ENCODE measurements at places on chromosomes 1 and 21.
A peak's percentile ranks its signal among the peaks of the same experiment; 100 is the strongest.

- ATAC-seq = no peak
These were observed 2.7 kb downstream of the PDE9A start for GRCh38 chr21:42655796-42656770.

GRCh38 chr21:29207201-29207600 is 76.8 kb downstream of the MAP3K7CL start:
- ATAC-seq = no peak

DNA sequence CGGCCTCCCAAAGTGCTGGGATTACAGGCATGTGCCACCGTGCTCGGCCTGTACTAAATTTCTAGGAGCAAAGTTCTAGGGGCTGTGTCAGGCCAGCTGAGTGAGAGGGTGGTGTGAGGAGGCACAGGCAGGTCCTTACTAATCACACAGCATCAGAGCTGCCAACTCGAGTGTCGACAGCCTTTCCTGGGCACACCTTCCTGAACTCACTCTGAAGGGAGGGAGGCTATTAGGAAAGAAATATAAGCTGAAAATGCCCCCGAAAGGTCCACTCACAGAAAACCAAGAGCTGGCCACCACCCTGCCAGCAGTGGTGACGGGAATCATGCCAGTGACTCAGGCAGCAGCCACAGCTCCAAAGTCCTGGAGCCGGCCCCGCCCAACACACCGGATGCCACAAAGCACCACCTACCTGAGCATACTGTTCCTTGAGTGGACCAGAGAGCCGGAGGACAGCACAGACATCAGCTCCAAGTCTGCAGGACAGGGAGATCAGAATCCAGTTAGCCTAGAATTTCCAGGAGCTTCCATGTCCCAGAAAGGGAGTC is 4.5 kb downstream of the PMVK start:
- ATAC-seq = peak; percentile 58

- ATAC-seq = peak; percentile 23
These were observed 49.4 kb upstream of the KIAA1614 start for GRCh38 chr1:180863158-180863775.

DNA sequence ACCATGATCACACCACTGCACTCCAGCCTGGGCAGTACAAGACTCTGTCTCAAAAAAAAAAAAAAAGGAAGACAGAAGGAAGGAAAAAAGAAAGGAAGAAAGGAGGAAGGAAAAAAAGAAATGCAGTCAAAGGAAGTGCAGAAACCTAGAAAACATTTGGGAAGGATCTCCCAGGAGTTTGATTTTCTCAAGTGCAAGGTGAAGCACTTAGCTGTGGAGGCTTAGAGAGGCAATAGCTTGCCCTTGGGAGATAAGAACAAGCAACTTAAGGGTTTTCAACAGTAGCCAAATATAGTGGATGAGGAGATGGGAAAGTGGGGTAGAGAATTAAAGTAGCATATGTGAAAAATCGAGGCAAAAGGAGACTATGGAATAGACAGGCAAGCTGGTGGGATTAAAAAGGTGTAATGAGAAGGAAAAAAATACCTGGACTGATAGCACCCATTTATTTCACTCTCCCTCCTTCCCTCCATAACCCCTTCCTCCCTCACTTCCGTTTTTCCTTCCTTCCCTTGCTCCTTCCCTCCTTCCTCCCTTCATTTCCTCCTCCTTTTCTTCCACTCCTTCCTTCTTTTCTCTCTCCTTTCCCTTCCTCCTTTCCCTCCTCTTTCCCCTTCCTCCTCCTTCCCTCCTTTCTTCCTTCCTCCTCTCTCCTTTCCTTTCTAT is 6.8 kb upstream of the FAM89A start:
- no peak for ATAC-seq

DNA sequence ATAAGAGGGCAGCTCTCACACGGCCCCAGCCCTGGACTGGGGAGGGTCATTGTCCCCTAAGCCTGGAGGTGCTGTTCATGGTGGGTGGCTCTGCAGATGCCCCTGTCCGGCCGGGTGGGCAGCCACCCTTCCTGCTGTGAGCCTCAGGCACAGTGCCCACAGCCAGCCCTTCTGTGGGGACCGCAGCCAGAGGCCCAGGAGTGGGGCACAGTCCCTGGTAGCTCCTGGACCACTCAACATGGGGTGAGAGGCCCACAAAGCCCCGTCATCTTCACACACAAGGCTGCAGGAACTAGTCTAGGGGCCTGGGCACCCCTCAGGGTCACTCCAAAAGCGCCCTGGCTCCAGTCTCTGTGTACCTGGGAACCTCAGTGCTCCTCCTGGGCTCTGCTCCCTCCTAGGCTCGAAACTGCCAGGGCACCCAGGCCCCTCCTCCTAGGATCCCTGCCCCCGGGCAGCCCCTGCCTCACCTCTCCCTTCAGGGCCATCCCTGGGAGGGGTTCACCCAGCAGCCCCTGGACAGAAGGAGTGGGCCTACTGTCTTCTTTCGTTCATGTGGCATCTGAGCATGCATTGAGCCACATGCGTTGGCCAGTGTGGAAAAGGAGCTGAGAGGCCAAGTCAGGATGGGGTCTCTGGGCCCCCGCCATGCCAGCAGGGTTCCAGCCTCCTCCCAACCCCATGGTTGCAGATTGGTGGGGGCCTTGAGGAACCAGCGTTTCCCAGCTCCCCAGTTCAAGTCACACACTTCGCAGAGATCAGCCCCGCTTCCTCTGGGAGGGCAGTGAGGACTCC is 43.0 kb downstream of the WNT9A start:
- ATAC-seq = no peak

DNA sequence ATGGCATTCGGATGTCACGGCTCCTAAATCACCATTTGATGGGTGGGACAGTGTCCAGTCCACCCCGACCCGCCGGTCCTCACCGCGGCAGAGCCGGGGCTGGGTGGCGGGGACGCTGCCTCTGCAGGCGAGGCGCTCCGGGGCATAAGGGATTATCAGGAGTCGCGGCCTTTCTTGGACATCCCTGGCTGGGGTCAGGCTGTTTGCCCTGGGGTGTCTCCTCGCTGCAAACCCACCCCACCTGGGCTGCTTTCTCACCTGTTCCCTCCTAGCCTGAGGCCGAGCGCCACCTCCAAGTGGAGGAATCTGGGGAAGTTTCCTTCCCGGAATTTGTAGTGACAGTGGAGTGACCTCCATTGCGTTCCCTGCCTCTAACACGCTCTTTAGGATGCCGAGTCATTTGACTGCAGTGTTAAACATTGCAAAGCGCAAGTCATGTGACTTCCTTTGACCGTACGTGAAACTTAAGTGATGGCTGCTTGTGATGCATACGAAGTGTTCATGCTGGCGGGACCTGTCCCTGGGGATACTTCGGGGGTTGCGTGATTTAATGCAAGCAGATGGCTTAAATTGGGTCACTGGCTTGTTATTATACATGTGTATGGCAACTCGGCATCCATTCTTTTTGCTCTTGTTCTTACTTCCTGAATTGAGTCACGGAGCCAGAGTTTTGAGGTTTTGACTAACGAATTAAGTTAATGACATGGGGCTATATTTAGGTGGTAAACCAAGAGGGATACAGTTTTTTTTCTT is 536 bp downstream of the LGALS8 start:
- peak; percentile 81 for ATAC-seq

- no peak for ATAC-seq
These were observed 34.6 kb downstream of the OLFML2B start for GRCh38 chr1:161989108-161989507.

DNA sequence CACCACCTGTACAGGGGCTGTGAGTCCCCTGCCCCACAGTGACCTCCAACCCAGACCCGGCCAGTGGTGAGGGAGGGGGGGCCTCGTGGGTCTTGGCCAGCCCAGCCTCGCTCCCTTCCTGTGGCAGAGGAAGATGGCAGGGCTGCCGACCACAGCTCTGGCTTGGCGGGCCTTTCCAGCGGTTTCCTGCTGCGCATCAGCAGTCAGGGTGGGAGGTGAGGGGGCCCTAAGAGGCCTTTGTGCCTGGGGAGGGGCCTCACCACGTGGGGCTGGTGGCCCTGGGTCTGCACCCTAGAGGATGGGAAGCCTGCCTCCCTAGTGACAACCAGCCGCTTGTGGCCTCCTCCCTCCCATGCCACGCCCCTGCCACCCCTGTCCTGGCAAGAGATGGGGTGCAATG is 72.6 kb upstream of the ARHGEF16 start:
- ATAC-seq = no peak

- ATAC-seq = no peak
These were observed 198.3 kb upstream of the RNPC3 start for GRCh38 chr1:103327054-103327719.

DNA sequence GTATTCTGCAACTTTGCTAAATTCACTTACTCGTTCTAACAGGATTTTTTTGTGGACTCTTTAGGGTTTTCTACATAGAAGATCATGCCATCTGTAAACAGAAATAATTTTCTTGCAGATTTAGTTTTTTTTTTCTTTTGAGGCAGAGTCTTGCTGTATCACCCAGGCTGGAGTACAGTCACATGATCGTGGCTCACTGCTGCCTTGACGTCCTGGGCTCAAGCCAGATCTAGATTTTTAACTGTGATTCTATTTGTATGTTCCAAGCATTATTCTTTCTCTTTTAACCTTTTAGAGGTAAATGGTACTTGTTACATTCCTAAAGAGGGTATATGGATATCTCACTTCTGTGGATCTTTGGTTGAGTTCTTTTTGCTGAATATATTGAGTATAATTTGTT is 18.6 kb downstream of the FABP3 start:
- ATAC-seq = no peak

DNA sequence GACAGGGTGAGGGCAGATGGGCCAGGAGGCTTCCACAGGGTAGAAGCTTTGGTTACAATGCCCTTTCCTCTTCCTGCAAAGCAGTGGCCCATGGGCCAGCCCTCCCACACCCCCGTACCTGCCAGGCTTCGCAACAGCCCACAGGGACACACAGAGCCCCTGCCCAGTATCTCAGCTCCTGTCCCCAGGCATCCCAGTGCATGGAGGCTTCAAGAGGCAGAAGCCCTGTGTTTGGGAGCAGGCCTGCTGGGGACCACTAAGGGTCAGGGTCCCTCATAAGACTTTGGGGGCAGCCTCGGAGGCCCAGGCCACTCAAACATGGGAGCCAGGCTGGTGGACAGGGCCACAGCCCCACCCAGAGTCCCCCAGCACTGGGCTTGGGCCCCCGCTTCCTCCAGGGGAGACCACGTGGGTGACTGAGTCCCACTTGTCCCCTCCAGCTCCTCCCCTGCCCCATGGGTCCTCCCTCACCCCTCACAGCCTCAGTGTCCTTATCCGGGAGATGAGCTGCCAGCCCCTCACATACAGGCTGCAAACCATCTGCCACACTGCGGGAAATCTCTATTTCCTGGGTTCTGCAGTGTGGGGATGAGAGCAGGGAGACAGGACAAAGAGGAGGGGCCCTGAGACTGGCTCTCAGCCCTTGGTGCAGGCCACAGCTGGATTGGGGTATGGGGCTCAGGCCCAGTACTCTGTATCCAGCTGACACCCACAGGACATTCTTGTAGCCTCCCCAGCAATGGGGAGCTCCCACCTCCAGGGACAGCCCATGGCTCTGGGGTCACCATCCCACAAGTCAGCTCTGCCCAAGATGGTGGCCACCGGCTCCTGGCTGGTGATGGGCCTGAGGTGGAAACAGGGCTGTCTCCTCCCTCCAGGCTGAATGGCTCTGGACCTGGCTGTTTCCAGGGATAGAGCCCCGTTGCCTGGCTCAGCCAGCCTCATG is 50.7 kb downstream of the WNT9A start:
- no peak for ATAC-seq

DNA sequence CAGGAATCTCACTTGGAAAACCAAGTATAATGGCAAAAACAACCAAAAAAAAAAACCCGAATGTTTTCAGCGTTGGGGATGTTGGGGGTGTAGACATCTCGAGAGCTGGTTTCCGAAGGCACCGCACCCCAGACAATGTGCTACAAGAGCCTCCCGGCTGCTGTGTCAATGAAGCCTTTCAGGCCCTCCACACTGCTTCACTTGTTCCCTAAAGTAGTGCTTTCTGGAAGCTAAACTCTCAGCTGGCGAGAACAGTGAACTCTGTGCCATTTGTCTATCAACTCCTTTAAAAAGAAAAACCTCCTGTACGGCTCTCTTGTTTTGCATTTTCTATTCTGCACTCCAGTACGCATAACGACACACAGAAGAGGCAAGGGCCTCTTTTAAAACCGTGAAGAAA is 32.5 kb downstream of the PLEKHO1 start:
- ATAC-seq = no peak

DNA sequence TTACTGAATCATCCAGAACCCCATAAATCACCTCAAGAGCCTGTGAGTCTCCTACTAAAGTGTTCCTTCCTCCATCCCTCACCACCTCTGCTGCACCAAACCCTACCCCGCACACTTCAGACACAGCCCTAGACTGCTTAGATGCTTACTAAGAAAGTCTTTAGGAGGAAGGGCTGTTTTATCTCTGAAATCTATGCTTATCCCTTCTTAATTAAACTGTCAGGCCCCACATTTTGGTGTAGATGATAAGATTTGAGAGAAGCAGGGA is 216.8 kb upstream of the SGIP1 start:
- ATAC-seq = no peak

DNA sequence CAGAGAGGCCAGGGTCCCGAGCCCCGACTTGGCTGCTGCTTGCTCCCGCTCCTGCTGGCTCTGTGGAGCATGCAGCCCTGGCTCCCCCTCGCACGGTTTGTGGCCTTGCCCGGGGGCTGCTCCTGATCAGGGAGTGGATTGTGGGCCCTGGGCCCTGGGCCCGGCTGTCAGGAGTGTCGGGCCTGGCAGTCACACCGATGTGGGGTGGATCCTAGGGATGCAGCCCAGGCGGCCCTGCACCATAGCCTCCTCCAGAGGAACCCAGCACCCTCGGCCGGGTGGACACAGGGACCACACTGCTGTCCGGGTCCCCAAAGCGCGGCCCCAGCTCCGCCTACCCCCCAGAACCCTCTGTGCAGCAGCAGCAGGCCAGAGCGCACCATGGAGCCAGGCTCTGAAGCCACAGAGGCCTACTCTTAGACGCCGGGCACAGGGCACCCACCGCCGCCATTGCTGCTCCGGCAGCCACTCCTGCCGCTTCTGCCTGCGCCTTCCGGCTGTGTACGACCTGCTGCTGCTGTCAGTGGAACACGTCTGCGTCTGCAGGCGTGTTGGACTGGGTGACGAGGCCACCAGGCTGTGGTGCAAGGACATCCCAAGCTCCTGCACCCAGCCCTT is 9.4 kb downstream of the SLX9 start:
- ATAC-seq = peak; percentile 5

GRCh38 chr1:74343216-74343615 is 108.0 kb downstream of the TNNI3K start:
- no peak for ATAC-seq

DNA sequence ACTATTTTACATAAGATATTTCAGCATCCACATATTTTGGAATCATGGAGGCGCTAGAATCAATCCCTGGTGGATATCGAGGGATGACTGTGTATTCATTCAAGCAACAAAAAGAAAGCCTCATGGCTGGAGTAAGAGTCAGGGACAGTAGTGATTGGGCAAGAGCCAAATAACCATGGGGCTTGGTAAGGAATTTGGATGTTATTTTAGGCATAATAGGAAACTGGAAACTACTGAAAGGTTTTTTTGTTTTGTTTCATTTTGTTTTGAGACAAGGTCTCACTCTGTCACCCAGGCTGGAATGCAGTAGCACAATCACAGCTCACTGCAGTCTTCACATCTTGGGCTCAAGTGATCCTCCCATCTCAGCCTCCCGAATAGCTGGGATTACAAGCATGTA is 33.8 kb upstream of the EYA3 start:
- ATAC-seq = no peak

All from esophagus mucosa (tissue), 1 donor.